ENCODE measurements at places on chromosomes 4 and X.

DNA sequence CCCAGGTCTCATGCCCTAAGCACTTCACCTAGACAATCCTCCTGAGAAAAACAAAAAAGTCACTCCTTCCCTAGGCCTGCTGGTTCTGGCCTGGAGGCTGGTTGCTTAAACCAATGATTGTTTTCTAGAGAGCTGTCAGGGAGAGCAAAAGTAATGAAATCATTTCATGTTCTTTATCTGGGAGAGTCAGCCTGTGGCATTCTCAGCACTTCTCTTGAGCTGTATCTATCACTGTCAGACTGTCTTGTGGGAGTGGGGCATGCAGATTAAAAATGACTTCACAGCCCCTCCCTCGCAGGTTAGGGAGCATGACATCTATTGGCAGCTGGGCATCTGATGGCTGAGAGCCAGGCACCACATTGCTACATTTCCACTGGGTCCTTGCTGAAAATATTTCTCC lies 20.4 kb upstream of the TMEM154 start:
- DNase-seq: no peak

GRCh38 chr4:11904117-11904535 lies 475.4 kb upstream of the HS3ST1 start:
- DNase-seq: no peak

DNA sequence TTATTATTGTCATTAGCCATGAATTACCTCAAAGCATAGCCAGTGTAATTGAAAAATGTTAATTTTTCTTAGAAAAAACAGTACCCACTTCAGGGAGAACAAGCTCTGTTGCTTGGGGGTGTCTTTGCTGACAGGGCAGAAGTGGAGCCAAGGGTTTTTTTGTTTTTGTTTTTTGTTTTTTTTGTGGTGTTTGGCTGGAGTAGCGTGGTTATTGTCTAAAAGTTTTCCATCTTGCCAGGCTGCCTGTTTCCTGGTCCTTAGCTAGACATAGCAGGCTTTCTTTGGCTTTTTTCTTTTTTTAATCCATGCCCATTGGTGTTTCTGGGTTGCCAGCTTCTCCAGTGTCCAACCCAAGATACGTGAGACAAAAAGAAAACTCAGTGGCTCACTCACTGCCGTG lies 61.5 kb downstream of the CASP3 start:
- DNase-seq: no peak

- no peak for DNase-seq
Measured at GRCh38 chr4:113050837-113051236, 1.4 kb downstream of the ANK2 start.

DNA sequence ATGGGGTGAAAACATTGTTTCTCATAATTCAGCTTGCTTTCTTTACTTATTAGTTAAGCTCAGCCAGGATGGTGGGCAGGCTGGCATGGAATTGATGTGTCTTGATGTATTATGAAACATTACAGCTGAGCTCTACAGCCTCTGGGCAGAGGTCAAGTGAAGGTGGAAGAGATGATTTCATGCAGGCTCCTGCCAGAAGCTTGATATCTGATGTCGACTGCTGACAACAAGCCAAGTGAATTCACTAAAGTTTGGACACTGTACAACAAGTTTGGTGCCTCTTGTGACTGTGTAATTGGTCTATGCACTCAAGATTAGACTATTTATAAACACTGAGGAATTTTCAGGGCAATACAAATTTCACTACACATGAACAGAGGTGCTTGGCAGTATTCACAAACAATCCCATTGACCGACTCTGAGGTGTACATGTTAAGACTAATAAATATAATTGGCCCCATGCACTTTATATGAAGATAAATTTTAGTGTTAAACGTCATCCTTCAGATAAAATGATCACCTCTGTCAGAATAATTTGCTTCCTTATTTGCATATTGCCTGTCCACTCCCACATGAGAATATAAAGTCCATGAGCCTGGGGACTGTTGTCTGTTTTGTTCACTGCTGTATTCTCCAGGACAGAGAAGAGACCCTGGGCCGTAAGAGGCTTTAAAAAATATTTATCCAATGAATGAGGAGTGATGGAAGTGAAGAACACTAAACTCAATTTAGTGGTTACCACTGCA lies 612.2 kb downstream of the IQCM start:
- no peak for DNase-seq

DNA sequence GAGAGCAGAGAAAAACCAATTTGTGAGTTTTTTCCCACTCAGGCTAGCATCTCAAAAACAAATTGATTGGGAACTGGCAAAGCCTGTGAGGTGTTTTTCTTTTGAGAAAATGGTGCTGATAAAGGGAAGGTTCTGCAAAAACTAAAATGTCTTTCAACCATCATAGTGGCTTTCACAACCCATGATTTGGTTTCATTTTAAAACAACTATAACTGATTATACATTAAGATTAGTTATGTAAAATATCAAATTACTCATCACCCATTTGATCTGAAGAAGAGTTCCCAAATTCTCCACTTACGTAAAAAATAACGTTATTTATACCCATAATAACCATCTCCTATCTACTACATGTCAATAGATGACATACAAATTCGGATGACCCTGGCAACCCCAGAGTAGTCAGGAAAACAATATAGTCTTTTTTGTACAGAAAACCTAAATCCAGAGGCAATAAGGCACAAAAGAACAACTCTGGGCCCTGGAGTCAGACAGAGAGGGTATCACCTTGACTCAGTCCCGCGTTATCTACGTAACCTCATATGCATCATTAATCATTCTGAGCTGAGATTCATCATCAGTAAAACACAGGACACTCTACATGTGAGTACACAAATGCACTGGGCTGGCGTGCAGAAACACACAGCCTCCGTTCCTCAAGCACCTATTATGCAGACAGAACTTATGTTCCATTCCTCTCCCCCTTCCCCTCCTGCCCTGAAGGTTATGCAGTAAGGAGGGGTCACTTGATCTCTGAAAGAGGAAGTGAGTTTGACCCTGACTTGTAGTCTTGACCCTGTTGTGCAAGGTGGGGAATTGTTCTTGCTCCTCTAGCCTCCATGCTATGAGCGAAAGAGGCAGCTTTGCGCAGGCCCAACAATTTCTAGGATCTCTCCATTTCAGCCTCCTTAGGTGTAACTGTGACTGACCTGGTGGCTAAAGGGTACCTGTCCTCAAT lies 82.2 kb downstream of the SLC9A7 start:
- no peak for DNase-seq

DNA sequence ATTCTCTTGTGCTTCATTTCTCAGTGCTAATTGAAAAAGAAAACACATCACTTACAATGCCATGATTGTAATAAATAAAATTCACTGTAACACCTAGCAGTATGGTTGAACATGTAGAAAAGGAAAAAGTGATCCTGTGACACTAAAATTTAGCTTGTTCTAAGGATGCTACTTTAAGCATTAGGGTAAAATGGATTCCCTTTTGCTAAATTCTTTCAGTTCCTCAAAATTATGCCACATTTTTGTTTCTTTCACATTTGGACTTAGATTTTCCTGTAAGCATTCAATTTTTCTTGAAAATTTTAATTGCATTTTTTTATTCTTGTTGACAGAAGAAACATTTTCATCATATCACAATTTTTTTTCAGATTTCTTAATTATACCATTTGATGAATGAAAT lies 19.4 kb downstream of the TET2 start:
- DNase-seq: no peak

GRCh38 chr4:11166034-11166433 lies 262.7 kb downstream of the HS3ST1 start:
- DNase-seq: no peak

GRCh38 chrX:47456080-47456479 lies 26.9 kb downstream of the ZNF41 start:
- DNase-seq: no peak

- no peak for DNase-seq
Measured at GRCh38 chr4:150127757-150128156, 49.5 kb downstream of the DCLK2 start.
